Neural crest cell (in vitro differentiated cells): ENCODE measurements at places on chromosomes 3 and 15. TPM values are rescaled to one million over a fixed set of nuclear protein-coding genes. Genes with fewer than 3 reads are reported as not detected.

DNA sequence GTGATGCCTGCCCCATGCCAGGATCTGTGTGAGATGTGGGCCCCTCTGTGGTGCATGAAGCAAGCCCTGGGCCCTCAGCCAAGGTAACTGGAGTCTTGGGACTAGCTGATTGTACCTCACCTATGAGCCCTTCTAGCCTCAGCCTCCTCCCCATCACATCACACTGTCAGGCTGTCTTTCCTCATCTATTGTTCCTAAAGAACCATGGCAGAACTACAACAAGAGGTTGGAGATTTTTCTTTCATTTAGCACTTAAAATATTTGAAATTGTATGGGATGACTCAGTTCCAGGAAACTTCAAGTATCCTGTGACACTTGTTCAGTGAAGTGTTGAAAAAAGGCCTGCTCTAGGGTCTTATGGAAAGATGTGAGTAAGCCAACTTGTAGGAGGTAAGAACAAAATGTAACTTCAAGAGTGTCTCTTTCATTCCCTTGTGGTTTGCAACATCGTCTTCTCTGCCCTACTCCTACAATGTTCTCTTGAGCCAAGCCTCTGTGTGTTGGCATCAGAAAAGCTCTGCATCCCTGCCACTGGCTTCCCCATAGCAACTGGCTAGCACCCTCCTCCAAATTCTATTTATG is 58.7 kb upstream of the TIPARP start:
- H3K4me1 ChIP-seq: no peaks in the 10 kb centered on the region
- no peak overlapping the region for H3K4me3 ChIP-seq
- H3K36me3 ChIP-seq: no peaks in the 10 kb centered on the region
- no peak for DNase-seq
- no peak overlapping the region for H3K27ac ChIP-seq

The SHISA5 gene
- total RNA-seq: 117 and 124 TPM in 2 replicates

DNA sequence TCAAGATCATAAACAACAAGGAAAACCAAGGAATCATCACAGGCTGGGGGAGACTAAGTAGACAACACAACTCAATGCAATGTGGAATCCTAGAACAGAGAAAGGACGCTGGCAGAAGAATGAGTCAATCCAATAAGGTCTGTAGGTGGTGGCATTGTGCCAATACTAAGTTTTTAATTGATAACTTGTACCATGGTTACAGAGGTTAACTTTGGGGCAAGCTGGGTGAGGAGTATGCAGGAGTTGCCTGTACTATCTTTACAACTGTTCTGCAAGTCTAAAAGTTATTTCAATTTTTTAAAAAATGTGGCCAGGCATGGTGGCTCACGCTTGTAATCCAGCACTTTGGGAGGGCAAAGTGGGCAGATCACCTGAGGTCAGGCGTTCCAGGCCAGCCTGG is 46.2 kb downstream of the RORA start:
- no peaks in the 10 kb centered on the region for H3K4me1 ChIP-seq
- H3K27me3 ChIP-seq: peaks cover 3% of the 10 kb centered on the region
- DNase-seq: no peak

- peaks cover 1% of the 10 kb centered on the region for H3K36me3 ChIP-seq
- H3K27me3 ChIP-seq: no peaks in the 10 kb centered on the region
- no peak for DNase-seq
- no peak overlapping the region for H3K27ac ChIP-seq
- H3K4me3 ChIP-seq: no peak overlapping the region
- no peaks in the 10 kb centered on the region for H3K4me1 ChIP-seq
Observed at GRCh38 chr3:86563400-86563970, 427.5 kb downstream of the VGLL3 start.

DNA sequence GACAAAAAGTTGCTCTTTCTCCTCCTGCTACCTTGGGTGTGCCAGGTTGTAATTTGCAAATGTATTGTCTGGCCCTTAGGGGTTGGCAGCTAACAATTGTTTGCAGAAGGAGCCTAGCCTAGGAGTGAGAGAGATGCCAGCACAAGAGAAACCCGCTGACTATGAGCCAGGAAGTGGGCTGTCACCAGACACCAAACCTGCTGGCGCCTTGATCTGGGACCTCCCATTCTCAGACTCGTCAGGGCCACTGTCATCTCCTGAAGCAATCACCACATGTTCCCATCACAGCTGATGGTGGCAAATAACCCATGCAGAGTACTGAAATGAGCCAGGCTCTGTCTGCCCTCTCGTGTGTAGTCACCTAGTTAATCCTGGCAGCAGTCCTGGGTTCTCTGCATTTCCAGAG is 406.4 kb upstream of the NPAP1 start:
- H3K4me1 ChIP-seq: no peaks in the 10 kb centered on the region
- H3K36me3 ChIP-seq: peaks cover 2% of the 10 kb centered on the region
- H3K4me3 ChIP-seq: no peak overlapping the region
- no peaks in the 10 kb centered on the region for H3K27me3 ChIP-seq

DNA sequence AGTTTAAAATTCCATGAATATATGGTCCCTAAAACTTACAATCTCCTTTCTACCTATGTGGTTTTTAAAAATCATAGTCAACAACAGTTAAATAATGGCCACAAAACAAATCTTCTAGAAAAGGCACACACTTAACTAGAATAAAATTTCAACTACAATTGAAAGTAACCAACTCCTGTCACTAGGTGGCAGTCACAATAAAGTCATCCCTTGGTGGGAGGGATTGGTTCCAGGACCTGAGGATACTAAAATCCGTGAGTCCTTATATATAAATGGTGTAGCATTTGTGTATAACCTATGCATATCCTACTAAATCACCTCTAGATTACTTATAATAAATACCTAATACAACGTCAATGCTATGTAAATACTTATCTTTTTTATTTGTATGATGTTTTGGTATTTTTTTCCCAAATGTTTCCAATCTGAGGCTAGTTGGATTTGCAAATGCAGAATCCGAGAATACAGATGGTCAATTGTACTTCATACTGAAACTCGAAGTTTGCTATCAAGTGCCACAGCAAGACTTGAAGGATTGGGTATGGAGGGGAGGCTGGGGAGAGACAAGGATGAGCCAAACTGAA is 172.6 kb downstream of the FMN1 start:
- H3K36me3 ChIP-seq: no peaks in the 10 kb centered on the region
- H3K4me1 ChIP-seq: peaks cover 7% of the 10 kb centered on the region
- H3K27me3 ChIP-seq: no peaks in the 10 kb centered on the region
- H3K4me3 ChIP-seq: no peak overlapping the region
- DNase-seq: no peak
- no peak overlapping the region for H3K27ac ChIP-seq

- H3K4me3 ChIP-seq: no peak overlapping the region
- H3K27me3 ChIP-seq: peaks cover 8% of the 10 kb centered on the region
- H3K4me1 ChIP-seq: peaks cover 16% of the 10 kb centered on the region
- DNase-seq: no peak
- H3K36me3 ChIP-seq: no peaks in the 10 kb centered on the region
Observed at GRCh38 chr15:92711457-92711831, 55.9 kb upstream of the FAM174B start.

DNA sequence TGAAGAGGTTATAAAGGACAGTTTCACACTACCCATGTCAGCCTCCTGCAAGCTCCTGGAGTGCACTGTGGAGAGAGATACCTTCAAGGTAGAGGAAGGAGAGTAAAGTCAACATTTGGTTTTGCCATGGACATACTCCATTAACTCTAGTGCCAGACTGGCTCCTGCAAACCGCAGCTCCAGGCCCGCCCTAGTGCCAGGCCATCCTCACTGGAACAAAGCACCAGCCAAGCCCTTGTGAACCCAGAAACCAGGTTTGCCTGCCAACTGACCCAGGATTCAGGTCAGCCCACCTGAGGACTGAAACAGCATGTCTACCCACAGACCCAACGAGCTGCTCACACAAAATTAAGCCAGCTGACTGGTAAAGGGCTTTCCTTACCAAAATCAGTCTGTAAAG is 41.0 kb upstream of the TP63 start:
- no peaks in the 10 kb centered on the region for H3K4me1 ChIP-seq
- no peak overlapping the region for H3K27ac ChIP-seq
- H3K36me3 ChIP-seq: no peaks in the 10 kb centered on the region
- H3K27me3 ChIP-seq: no peaks in the 10 kb centered on the region

The STAG1 gene
- total RNA-seq: 44.2 and 47.0 TPM in 2 replicates

- DNase-seq: no peak
- no peaks in the 10 kb centered on the region for H3K36me3 ChIP-seq
- no peak overlapping the region for H3K27ac ChIP-seq
Observed at GRCh38 chr3:2950159-2950558, 160.0 kb downstream of the IL5RA start.

- H3K4me3 ChIP-seq: no peak overlapping the region
- no peaks in the 10 kb centered on the region for H3K36me3 ChIP-seq
- no peaks in the 10 kb centered on the region for H3K4me1 ChIP-seq
- no peaks in the 10 kb centered on the region for H3K27me3 ChIP-seq
- no peak overlapping the region for H3K27ac ChIP-seq
Observed at GRCh38 chr3:178743297-178743696, 207.1 kb downstream of the KCNMB2 start.

DNA sequence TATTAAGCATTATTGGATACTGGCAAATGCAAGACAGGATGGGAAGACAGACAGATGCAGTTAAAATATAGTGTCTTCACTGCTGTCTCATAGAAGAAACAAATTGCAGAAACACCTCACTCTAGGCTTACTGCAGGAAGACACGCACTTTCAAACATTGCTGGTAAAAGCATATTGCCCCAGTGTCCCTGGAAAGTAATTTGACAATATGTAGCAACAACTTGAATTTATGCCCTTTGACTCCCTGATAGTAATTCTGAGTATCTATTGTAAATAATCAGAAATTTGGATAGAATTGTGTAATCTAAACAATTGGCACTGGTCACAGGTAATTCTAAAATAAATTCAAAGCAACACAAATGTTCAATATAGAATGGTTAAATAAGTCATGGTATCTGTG is 62.0 kb downstream of the MSL2 start:
- no peaks in the 10 kb centered on the region for H3K4me1 ChIP-seq
- no peaks in the 10 kb centered on the region for H3K27me3 ChIP-seq
- H3K4me3 ChIP-seq: no peak overlapping the region
- peaks cover 5% of the 10 kb centered on the region for H3K36me3 ChIP-seq

The ADAMTSL3 gene
- 0.07 TPM in 1 of 2 replicates, not detected in the other for total RNA-seq

The TBC1D2B gene
- total RNA-seq: 19.7 and 21.8 TPM in 2 replicates

- no peaks in the 10 kb centered on the region for H3K36me3 ChIP-seq
- peaks cover 17% of the 10 kb centered on the region for H3K4me1 ChIP-seq
- peak overlapping the region; percentile 47 for H3K4me3 ChIP-seq
Observed at GRCh38 chr3:58177747-58178527, 32.8 kb downstream of the DNASE1L3 start.

GRCh38 chr3:73828348-73828747 is 203.6 kb upstream of the PDZRN3 start:
- no peak overlapping the region for H3K27ac ChIP-seq
- H3K36me3 ChIP-seq: no peaks in the 10 kb centered on the region
- DNase-seq: no peak
- H3K27me3 ChIP-seq: no peaks in the 10 kb centered on the region
- no peaks in the 10 kb centered on the region for H3K4me1 ChIP-seq

GRCh38 chr15:96347181-96348111 is 16.9 kb downstream of the NR2F2 start:
- peak overlapping the region; percentile 91 for H3K27ac ChIP-seq
- DNase-seq: peak; percentile 57
- peaks cover 82% of the 10 kb centered on the region for H3K27me3 ChIP-seq
- peaks cover 21% of the 10 kb centered on the region for H3K36me3 ChIP-seq
- H3K4me1 ChIP-seq: peaks cover 97% of the 10 kb centered on the region
- peak overlapping the region; percentile 96 for H3K4me3 ChIP-seq

DNA sequence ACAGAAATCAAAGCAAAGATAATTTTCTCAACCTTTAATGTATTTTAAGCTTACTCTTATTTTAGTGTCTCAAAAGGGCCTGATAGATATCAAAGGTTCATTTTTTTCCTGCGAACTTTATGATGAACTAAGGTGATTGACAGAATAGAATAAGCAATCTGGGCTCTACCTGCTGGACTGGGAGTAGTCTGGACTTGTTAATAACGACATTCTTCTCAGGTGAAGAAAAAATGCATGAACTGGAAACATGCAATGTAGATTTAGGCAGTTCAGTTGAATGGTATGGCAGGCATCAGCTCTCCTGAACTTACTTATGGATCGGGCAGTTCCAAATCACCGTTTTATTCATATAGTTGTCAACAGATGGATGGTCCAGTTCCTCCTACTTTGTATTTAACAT is 189.7 kb upstream of the ZBTB20 start:
- DNase-seq: no peak
- no peak overlapping the region for H3K4me3 ChIP-seq
- no peaks in the 10 kb centered on the region for H3K27me3 ChIP-seq
- H3K27ac ChIP-seq: no peak overlapping the region

GRCh38 chr3:192860454-192860853 is 57.2 kb downstream of the MB21D2 start:
- peaks cover 3% of the 10 kb centered on the region for H3K36me3 ChIP-seq
- no peak for DNase-seq
- H3K4me1 ChIP-seq: peaks cover 5% of the 10 kb centered on the region
- H3K4me3 ChIP-seq: no peak overlapping the region
- H3K27me3 ChIP-seq: no peaks in the 10 kb centered on the region

The GABRG3 gene
- 4.5 and 5.2 TPM in 2 replicates for total RNA-seq

The RPP25 gene
- 6.2 and 6.3 TPM in 2 replicates for total RNA-seq

GRCh38 chr3:126346466-126346865 is 10.7 kb downstream of the KLF15 start:
- no peaks in the 10 kb centered on the region for H3K27me3 ChIP-seq
- H3K36me3 ChIP-seq: peaks cover 2% of the 10 kb centered on the region
- no peak overlapping the region for H3K27ac ChIP-seq
- H3K4me1 ChIP-seq: peaks cover 15% of the 10 kb centered on the region

DNA sequence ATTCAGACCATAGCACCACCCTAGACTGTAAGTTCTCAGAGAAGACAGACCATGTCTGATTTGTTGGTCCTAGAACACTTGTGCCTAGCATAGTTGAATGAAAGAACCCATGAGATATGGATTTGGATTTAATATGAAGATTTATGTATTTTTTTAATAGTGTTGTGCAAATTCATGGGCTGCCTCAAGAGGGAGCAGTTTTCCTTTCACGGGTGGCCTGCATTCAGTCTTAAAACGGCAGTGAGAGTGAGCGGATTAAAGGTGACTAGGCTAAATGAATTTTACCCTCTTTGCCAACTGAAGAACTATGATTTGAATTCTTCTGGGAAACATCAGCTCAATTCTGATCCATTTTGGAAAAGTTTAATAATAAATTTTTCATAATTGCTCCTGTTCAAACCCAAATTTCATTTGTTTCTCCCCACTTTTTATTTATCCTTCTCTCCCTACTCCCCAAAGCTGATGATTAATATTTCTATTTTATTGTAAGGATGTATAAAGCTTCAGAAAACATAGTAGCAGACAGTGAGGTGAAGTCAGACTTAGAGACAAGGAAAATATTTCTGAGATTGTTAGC is 67.3 kb downstream of the MORC1 start:
- H3K27ac ChIP-seq: no peak overlapping the region
- no peaks in the 10 kb centered on the region for H3K36me3 ChIP-seq
- H3K4me1 ChIP-seq: no peaks in the 10 kb centered on the region
- no peak overlapping the region for H3K4me3 ChIP-seq

DNA sequence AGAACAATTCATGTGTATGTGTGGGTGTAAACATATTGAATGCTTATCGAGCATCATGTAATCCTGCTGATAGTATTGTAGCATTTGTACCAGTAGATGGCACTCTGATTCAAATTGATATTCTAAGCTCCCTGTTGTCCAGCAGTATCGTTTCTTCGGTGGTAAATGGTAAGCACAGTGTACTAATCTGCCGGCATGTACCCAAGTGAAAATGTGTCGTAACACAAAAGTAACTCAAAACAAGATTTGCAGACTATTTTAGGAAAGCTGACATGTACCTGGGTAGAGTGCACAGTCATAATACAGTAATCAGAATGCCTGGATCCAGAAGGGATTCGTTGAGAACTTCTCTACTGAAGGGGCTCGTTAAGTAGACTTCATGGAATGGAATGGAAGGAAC is 31.7 kb upstream of the MNS1 start:
- no peak overlapping the region for H3K4me3 ChIP-seq
- H3K36me3 ChIP-seq: no peaks in the 10 kb centered on the region
- H3K4me1 ChIP-seq: peaks cover 3% of the 10 kb centered on the region
- no peak overlapping the region for H3K27ac ChIP-seq
- no peak for DNase-seq
